ENCODE measurements at places on chromosomes 12 and 14.

DNA sequence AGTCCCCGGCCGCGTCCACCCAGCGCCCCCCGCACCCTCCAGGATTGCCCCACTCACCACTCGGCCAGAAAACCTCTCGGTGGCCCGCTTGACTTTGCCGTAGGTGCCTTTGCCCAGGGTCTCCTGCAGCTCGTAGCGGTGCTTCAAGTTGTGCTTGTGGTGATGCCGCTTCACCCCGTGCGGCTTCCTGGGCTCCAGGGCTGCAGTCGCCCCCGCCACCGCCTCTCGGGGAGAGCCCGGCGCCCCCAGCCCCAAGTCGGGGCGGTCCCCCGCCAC lies 459 bp downstream of the NUAK1 start:
- DNase-seq = no peak

GRCh38 chr12:64019101-64019500 lies 174.6 kb downstream of the SRGAP1 start:
- no peak for DNase-seq

GRCh38 chr12:93626160-93626559 lies 51.0 kb upstream of the CRADD start:
- no peak for DNase-seq

GRCh38 chr12:120101617-120102016 lies 14.9 kb downstream of the RAB35 start:
- DNase-seq = no peak

DNA sequence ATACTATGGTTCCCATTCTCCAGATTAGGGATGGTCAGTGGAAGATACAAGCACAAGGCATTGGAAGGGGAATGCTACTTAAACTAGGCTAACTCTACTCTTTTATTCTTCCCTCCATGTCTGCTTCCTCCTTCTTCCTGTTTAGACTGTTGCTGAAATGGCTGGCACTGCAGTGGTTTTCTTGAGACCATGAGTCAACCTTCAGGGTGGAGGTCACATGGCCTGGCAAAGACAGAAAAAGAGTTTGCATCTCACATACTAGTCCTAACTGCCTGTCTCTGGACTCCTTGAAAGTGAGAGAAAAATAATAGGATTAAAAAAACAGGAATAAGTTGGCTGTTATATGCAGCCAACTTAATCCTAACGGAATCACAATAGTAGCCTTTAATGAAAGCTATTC lies 37.0 kb downstream of the ALDH1L2 start:
- DNase-seq = no peak

DNA sequence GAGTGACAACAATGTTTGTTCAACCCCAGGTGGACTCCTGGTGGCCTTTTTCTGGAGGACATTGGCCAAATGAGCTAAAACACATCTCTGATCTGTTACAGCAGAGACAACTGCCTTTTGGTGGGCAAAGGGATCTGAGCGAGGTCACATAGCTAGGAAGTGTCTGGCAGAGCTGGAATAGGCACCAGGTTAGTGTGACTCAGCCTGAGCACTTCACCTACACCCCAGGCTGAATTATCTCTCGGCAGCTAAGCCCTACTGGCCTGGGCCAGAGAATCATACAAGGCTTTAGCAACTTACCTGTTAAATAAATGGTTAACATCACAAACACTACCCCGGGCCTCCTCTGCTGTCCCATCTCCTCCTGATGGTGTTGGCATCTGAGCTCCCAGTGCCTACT lies 50.2 kb upstream of the HSPB8 start:
- DNase-seq = no peak

Measured in CD4-positive, alpha-beta T cell treated with Interleukin-6 at 100 ng/mL for 8 hours (primary cell).